Spinal cord (tissue), 10 donors: ENCODE measurements at places on chromosomes 5 and 9.

- H3K36me3 ChIP-seq, result no peaks in the 10 kb centered on the region
- peaks cover 3% of the 10 kb centered on the region for H3K4me1 ChIP-seq
- no peak overlapping the region for H3K4me3 ChIP-seq
- no peak for DNase-seq
Observed at GRCh38 chr5:139212486-139212885, 14.3 kb upstream of the SIL1 start.

- H3K27ac ChIP-seq, result peak overlapping the region; percentile 78
- H3K27me3 ChIP-seq, result no peaks in the 10 kb centered on the region
- no peak for DNase-seq
- H3K4me1 ChIP-seq, result peaks cover 54% of the 10 kb centered on the region
- no peak overlapping the region for H3K4me3 ChIP-seq
Observed at GRCh38 chr9:127562279-127562796, 49.7 kb upstream of the STXBP1 start.

GRCh38 chr5:98349251-98349989 lies 424.0 kb upstream of the RGMB start:
- no peak for DNase-seq

DNA sequence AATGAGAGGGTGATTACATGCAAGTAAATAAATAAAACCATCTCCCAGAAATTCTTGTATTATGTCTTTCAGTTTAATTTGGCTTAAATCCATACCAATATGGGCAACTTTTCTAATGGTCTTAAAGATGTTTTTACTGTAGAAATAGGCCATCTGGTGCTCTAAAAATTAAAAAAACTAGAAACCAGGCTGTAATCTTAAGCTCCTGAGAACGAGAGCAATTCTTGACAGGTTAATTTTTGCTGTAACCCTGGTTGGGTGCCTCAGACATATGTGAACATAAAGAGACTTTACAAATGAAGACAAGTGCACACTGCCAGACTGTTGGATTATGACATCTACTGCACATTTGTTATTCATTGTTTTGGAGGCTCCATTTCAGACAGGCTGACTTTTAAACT lies 246.8 kb upstream of the DAB2 start:
- no peaks in the 10 kb centered on the region for H3K27me3 ChIP-seq
- H3K4me3 ChIP-seq, result no peak overlapping the region
- no peak overlapping the region for H3K27ac ChIP-seq
- H3K36me3 ChIP-seq, result no peaks in the 10 kb centered on the region
- H3K4me1 ChIP-seq, result no peaks in the 10 kb centered on the region

GRCh38 chr5:82023644-82024043 lies 51.8 kb downstream of the ATG10 start:
- H3K4me1 ChIP-seq, result no peaks in the 10 kb centered on the region
- DNase-seq, result no peak
- H3K27ac ChIP-seq, result no peak overlapping the region
- H3K4me3 ChIP-seq, result no peak overlapping the region
- no peaks in the 10 kb centered on the region for H3K36me3 ChIP-seq
- H3K27me3 ChIP-seq, result no peaks in the 10 kb centered on the region

DNA sequence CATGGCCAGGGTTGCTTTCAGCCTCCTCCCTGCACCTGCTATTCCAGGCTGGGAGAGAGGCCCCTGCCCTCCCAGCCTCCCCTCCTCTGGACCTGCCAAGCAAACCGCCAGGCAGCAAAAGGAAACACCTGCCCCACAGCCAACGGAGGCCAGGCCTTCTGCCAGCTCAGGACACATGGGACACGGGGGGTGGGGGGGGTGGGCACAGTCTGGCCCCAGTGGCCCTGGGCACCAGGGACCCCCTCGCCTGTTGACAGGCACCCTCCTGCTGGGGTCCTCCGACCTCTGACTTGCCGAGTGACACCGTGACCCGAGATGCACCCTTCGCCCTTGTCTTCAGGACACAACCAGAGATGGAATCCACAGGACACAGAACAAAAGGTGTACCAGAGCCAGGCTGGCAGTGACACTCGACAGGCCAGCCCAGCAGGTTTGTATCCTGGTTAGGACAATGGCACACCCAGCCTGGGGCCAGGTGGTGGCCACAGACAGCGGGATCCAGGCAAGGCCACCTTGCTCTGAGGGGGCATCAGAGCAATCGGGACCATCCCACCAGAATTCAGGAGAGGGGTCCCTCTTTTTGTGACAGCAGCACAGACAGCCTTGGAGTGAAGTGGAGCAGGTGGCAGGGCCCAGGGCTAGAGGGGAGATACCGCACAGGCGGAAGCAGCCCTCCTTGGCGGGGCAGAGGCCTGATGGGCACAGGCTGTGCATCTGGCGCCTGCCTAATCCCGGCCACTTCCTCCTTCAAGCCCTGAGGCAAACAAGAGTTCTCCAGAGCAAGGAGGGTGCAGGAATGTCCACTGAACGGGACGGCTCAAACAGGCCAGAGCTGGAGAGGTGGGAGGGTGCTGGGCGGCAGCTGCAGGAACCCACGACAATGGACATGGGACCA lies 1.3 kb upstream of the TMEM210 start:
- H3K4me3 ChIP-seq, result no peak overlapping the region
- peaks cover 15% of the 10 kb centered on the region for H3K4me1 ChIP-seq
- H3K27me3 ChIP-seq, result peaks cover 12% of the 10 kb centered on the region
- H3K36me3 ChIP-seq, result peaks cover 41% of the 10 kb centered on the region
- DNase-seq, result no peak

GRCh38 chr9:38088006-38088925 lies 19.2 kb upstream of the SHB start:
- H3K36me3 ChIP-seq, result no peaks in the 10 kb centered on the region
- no peak for DNase-seq
- no peak overlapping the region for H3K27ac ChIP-seq

DNA sequence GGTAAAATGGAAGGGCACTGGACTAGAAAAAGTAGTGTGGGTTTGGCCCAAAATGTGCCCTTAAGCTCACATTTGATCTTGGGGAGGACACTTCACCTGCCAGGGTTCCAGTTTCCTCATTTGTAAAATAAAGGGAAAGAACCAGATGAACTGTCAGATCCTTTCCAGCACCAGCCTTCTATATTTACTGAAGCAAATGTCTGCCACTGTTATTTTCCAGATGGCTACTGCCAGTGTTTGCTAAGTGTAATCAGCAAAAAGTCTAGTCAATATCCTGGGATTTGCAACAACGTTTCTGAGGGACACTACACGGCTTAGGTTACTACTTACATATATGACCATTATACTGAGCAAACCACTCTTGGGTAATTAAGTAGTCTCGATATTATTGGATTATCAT lies 340.3 kb downstream of the KCNN2 start:
- no peak overlapping the region for H3K4me3 ChIP-seq
- H3K27me3 ChIP-seq, result no peaks in the 10 kb centered on the region
- H3K4me1 ChIP-seq, result no peaks in the 10 kb centered on the region
- no peaks in the 10 kb centered on the region for H3K36me3 ChIP-seq

GRCh38 chr5:156354571-156354970 lies 27.6 kb downstream of the SGCD start:
- no peaks in the 10 kb centered on the region for H3K36me3 ChIP-seq
- H3K27ac ChIP-seq, result no peak overlapping the region
- H3K27me3 ChIP-seq, result no peaks in the 10 kb centered on the region
- DNase-seq, result no peak
- no peaks in the 10 kb centered on the region for H3K4me1 ChIP-seq
- no peak overlapping the region for H3K4me3 ChIP-seq

- H3K27ac ChIP-seq, result no peak overlapping the region
- H3K4me1 ChIP-seq, result no peaks in the 10 kb centered on the region
- H3K27me3 ChIP-seq, result no peaks in the 10 kb centered on the region
- no peaks in the 10 kb centered on the region for H3K36me3 ChIP-seq
Observed at GRCh38 chr5:4734348-4734747, 405.8 kb upstream of the ADAMTS16 start.

- DNase-seq, result no peak
- no peaks in the 10 kb centered on the region for H3K27me3 ChIP-seq
Observed at GRCh38 chr9:136944212-136944518, 373 bp downstream of the FBXW5 start.

GRCh38 chr9:16434526-16434925 lies 435.9 kb downstream of the BNC2 start:
- no peak for DNase-seq
- no peaks in the 10 kb centered on the region for H3K4me1 ChIP-seq
- no peak overlapping the region for H3K4me3 ChIP-seq
- H3K36me3 ChIP-seq, result no peaks in the 10 kb centered on the region
- peaks cover 6% of the 10 kb centered on the region for H3K27me3 ChIP-seq

- H3K27ac ChIP-seq, result no peak overlapping the region
- H3K4me3 ChIP-seq, result no peak overlapping the region
- peaks cover 4% of the 10 kb centered on the region for H3K4me1 ChIP-seq
Observed at GRCh38 chr5:3657364-3658022, 61.9 kb downstream of the IRX1 start.

- no peaks in the 10 kb centered on the region for H3K27me3 ChIP-seq
- no peak overlapping the region for H3K27ac ChIP-seq
- DNase-seq, result no peak
- no peak overlapping the region for H3K4me3 ChIP-seq
- no peaks in the 10 kb centered on the region for H3K36me3 ChIP-seq
Observed at GRCh38 chr9:69283003-69283402, 42.0 kb upstream of the ENTREP1 start.

- no peak overlapping the region for H3K27ac ChIP-seq
- no peak for DNase-seq
- no peaks in the 10 kb centered on the region for H3K4me1 ChIP-seq
- H3K36me3 ChIP-seq, result no peaks in the 10 kb centered on the region
- H3K27me3 ChIP-seq, result no peaks in the 10 kb centered on the region
Observed at GRCh38 chr9:87099407-87099806, 152.1 kb upstream of the GAS1 start.

DNA sequence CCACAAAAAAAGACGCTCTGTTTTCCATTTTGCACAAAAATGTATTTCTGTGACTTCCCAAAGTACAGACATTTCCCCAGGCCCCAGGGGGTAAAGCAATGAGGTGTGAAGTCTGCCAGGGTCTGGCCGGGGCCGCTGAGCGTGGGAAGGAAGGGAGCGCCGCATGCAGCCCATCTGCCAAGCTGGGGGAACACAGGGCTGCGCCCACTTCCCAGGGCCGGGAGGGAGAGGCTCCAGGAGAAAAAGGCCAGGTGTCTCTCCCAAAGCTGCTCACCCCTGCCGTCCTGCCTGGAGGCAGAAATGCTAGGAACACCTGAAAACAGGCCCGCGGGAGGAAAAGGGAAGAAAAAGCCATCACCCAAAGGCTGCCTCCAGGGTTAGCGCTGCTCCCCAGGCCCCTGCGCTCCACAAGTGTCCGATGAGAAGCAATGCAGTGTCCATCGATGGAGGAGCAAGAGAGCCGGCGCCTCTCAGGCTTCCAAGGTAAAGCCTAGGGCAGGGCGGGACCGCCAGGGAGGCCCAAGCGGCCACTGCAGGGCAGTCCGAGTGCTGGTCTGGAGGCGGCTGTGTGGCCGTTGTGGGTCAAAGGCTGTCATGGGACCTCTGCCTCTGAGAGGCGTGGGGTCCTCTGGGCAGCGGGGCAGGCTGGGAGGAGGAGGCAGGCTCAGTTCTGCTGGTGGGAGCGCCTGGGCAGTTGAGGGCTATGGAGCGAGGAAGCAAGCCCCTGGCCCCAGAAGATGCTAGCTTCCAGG lies 6.0 kb upstream of the ZDHHC12 start:
- H3K27me3 ChIP-seq, result no peaks in the 10 kb centered on the region
- peak; percentile 10 for DNase-seq
- no peak overlapping the region for H3K27ac ChIP-seq
- peaks cover 21% of the 10 kb centered on the region for H3K4me1 ChIP-seq

DNA sequence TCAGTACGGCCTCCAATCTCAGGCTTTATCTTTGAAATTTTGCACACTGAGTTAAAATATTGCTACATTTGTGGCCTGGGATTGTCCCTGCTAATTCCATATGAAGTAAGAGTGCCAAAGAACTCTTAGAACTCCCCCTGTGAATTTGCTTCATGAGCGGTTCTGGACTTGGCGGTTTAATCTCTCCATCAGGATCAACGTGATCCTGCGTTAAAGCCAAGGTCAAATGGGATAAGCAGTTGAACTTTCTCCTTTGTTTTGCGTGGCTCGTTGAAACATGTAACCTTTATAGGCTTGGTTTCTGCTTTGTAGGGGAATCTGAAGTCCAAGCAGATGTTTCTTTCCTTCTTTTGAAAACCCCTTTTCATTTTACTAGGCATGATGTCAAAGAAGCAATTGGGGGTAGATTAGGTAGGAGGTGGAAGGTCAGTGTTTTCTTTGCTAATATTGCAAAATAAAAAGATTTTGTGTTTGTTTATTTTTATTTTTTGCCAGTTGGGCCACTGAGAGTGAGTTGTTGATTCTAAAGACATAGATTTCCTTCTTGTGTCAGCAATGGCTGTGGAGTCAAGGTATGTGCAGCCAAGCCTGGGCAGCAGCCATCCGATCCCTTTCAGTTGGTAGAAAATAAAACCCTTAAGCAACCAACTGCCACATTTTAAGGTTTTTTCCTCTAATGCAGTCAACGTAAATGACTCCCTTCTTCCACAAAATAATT lies 390.8 kb downstream of the NNT start:
- H3K4me3 ChIP-seq, result no peak overlapping the region
- no peaks in the 10 kb centered on the region for H3K4me1 ChIP-seq
- no peak for DNase-seq
- H3K36me3 ChIP-seq, result no peaks in the 10 kb centered on the region
- no peaks in the 10 kb centered on the region for H3K27me3 ChIP-seq
- H3K27ac ChIP-seq, result no peak overlapping the region

DNA sequence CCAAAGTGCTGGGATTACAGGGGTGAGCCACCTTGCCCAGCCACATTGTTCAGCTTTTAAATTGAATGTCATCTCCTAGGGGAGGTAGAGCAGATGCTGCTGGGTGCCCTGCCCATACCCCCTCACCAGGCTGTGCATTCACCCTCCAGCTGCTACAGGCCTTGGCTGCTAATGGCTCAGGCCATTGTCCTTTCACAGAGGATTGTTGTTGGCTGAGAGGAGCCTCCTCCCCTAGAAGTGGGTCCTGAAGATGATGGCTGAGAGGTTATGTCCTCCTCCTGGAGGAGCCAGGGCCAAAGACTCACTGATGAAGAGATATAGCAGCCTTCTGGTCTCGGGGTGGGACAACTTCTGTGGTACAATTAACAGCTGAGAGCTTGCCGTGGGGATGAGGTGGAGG lies 74.6 kb downstream of the PHAX start:
- no peak overlapping the region for H3K4me3 ChIP-seq
- no peak overlapping the region for H3K27ac ChIP-seq
- H3K36me3 ChIP-seq, result no peaks in the 10 kb centered on the region
- no peaks in the 10 kb centered on the region for H3K27me3 ChIP-seq
- no peaks in the 10 kb centered on the region for H3K4me1 ChIP-seq

DNA sequence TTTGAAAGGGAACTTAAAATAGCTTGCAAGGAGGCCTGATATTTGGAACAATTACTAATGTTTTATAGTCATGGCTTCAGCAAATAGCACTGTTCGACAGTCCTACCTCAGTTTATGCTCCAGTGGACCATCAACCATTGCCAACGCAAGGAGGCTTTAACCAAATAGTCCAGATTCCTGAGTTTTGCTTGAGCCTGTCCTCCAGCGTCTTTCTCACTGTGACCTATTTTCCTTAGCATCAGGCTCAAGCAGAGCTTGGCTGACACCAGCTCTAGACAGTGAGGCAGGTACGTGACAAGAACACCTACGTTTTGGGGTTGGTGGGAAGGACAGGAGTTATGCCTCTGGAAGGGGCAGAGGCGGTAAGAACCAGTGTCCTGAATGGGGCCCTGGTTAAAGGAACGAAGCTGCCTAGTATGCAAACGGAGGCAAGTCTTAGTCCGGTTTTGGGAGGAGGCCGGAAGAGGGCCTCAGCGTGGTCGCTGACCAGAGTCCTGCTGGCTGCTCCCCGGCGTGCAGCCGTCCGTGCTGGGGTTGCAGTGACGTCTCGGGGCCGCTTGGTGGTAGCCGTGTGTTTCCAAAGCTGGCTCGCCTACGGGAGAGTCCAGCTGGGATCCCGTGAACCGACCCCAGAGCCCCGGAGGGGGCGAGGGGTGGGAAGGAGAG lies 998 bp upstream of the FGF18 start:
- H3K36me3 ChIP-seq, result peaks cover 3% of the 10 kb centered on the region
- H3K27ac ChIP-seq, result no peak overlapping the region
- H3K27me3 ChIP-seq, result peaks cover 9% of the 10 kb centered on the region
- peak overlapping the region; percentile 45 for H3K4me3 ChIP-seq
- H3K4me1 ChIP-seq, result peaks cover 36% of the 10 kb centered on the region
